ENCODE measurements at places on chromosomes 2 and 18. TPM values are rescaled to one million over a fixed set of nuclear protein-coding genes. Genes with fewer than 3 reads are reported as not detected.

Gene M1AP
- total RNA-seq = not detected

Gene OR6B2
- not detected for total RNA-seq

Gene USP14
- total RNA-seq = 47.8 TPM

Gene IL1RN
- 0.51 TPM for total RNA-seq

Gene PMS1
- 13.5 TPM for total RNA-seq

Gene C2orf80
- total RNA-seq = not detected

Gene LOXHD1
- 0.62 TPM for total RNA-seq

Gene FSIP2
- 0.13 TPM for total RNA-seq
